ENCODE measurements at places on chromosomes 6 and 20. TPM values are rescaled to one million over a fixed set of nuclear protein-coding genes. Genes with fewer than 3 reads are reported as not detected.

DNA sequence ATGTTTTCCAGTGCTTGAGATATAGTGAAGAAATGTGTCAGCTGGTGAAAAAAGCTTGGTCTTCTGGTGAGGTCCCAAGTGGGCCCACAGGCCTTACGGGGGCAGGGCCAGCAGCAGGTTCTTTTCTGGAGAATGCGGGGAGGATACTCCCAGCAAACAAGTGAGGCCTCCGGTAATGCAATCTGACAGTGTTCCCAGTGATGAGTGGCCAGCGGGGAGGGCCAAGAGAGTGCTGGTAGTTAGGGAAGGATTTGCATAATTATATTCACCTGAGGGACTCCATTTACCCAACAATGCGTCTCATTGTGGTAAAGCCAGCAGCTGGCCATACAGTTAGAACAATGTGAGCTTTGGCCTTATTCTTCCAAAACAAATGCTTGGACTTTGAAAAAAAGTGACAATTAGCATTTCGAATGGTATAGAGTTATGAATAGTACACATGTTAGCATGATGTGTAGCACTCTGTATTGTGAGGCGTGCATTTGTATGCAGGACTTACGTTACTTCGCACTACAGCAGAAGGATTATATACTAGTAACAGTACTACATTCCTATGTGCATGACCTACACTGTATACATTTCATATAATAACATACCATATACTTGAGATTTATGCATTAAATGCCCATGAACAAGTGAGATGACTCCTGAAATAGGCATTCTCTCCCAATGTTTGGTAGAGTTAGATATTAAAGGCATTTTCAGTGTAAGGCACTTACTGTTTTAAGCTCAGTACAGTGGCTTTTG is 69.8 kb downstream of the MYB start:
- no peak for DNase-seq

DNA sequence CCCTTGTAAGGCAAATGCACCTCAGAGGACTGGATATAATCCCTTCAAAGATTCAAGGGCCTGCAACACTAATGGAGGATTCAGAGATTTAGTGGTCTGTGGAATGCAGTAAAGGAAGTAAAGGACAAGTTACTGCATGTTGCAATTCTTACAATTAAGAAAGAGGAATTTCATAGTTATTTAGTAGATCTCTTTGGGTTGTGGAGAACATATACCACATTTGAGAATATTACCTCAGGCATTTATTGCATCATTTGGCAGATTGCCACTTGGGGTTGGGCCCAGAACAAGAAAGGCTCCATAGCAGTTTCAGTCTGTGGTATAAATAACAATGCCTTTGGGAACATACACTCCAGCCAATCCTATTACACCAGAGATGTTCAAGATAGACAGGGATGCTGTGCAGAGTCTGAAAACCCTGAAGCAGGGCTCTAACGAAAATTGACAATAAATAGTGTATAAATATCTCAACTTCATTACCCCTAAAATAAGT is 20.9 kb upstream of the EPM2A start:
- no peak for DNase-seq

DNA sequence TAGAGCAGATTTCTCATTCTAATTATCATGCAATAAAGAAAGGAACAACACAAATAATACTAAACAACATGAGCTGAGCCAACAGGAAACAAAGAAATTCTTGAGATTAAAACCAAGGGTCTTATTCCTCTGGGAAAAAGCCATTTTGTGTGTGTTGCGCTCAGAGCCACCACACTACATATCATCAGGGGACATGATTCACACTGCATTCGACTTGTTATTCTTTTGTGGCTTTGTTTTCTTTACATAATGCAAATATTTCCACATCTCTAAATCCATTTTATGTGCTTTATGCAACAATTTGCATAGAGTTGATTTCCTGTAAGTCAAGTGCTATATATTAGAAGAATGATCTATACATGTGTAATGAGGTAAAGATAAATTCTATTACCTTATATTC is 719.6 kb downstream of the TBC1D32 start:
- no peak for DNase-seq

OR2H1 gene
- not detected for total RNA-seq

Data from type B pancreatic cell (in vitro differentiated cells).